ENCODE measurements at places on chromosomes 1 and 21.

DNA sequence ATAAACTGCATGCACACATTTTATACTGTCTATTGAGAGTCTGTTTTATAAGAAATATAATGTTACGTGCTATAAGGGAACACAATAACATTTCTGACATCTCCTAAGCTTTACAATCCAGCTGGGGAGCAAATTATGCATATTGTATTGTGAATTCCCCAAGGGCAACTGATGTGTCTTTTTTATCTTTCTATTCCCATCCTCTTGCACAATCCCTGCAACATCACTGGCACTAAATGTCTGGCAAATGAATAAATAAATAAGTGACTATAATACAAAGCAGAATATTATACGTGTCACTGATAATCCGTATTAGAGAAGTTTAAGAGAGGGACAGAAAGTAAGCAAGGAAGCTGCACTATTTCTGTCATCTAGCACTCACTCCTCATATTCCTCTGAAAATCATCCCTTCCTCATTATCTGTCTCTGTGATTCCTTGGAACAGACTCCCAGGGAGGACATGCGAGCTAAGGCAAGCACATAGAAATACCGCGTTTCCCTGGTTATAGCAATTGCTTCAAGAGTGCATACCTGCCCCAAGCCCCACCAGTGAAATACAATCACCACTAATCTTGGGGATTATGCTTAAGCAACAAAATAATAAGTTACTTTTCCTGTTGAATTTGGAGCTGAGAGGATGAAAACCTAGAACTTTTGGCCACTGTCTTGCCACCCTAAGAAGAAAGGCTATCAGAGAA, 205.4 kb downstream of the SMYD3 start:
- DNase-seq, result no peak

GRCh38 chr1:109272831-109273547, 10.0 kb downstream of the PSRC1 start:
- no peak for DNase-seq

DNA sequence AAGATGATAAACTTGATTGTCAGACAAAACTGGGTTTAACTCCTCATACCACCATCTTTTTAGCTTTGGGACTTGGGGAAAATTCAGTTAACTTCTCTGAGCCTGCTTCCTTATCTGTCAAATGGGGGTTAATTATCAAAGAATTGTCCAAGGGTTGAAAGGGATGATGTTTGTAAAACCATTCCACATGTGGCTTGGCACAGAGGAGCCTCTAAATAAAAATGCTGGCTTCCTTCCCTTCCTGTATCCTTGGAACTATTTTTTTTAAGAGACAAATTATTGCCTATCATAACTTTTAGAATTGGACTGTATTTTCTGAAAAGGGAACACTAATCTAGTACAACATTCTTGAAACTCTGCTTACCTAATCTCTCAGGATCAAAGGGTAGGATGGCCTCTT, 143.4 kb upstream of the USP24 start:
- no peak for DNase-seq

GRCh38 chr1:10160907-10161490, 49.4 kb upstream of the KIF1B start:
- DNase-seq, result no peak

GRCh38 chr1:97378596-97378995, 542.2 kb downstream of the DPYD start:
- no peak for DNase-seq

DNA sequence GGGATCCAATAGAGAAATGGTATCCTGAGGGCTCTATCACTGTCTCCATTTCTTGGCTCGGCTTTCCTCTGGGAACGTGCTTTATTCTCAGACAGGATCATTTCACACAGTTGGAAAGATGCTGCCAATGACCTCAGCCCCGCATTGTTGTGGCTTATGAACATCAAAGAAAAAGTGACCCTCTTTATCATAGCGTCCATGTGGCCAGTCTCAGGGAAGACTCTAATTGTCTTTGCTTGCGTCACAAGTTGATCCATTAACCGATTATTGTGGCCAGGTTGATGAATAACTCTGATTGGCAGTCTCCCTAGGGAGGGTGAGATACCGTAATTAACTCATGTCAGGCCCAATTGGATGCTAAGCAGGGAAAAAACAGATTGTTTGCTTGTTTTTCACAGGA, 10.4 kb upstream of the TMEM9 start:
- no peak for DNase-seq

DNA sequence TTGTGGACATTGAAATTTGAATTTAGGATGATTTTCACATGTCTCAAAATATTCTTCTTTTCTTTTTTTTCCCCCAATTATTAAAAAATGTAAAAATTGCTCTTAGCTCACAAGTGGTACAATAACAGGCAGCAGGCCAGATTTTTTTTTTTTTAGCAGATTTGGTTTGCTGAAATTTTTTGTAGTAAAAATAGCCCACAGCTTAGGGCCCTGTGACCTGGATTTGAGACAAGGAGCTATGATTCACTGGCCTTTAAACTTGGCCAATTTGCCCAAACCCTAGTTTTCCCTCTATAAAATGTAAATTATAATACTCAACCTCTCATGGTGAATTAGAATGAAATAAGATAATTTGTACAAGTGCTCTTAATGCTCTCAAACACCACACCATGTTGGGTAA, 253.8 kb downstream of the DYRK1A start:
- DNase-seq, result no peak

- no peak for DNase-seq
These were observed 102.9 kb downstream of the DYRK1A start for GRCh38 chr21:37469441-37469840.

DNA sequence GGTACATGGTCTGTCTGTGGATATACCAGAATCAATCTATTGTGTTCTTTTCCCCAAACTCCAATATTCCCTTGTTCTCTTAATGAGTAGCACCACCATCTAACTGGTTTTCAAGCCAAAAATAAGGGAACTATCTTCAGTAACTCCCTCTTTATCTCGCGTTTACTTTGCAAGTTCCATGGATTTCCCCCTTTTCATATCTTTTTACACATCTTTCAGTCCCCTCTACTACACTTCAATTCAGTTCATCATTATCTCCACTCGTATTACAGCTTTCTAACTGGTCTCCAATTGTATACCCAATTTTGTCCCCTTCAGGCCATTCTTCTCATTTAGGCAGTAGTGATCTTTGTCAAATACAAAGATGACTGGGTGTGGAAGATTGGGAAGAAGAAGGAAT, 4.1 kb upstream of the TMCO1 start:
- DNase-seq, result no peak

DNA sequence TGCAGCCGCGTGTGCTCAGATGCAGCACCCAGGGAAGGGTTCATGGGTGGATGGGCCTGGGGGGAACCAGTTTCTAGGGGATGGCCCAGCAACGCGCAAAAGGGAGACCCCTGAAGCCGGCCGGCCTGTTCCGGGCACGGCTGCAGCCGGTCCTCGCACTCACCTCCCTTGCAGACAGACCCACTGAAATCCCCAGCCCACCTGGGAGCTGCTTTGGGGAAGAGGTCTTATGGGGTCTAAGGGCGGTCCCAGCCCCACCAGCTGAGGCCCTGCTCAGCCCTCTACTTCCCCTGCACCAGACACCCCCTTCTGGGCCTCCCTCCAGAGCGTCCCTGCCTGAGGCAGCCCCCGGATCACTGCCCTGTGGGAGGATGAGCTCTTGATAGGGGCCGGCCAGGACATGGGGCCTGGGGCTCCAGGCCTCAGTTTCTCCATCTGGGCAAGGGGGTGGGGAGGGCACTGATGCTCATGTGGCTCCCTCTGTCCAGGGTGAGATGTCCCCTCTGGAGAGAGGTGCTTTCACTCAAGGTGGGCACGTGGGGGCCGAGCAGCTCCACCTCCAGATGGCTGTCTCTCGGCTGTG, 20.0 kb upstream of the TTC34 start:
- DNase-seq, result no peak

GRCh38 chr1:89335486-89335885, 28.4 kb upstream of the GBP6 start:
- DNase-seq, result no peak

DNA sequence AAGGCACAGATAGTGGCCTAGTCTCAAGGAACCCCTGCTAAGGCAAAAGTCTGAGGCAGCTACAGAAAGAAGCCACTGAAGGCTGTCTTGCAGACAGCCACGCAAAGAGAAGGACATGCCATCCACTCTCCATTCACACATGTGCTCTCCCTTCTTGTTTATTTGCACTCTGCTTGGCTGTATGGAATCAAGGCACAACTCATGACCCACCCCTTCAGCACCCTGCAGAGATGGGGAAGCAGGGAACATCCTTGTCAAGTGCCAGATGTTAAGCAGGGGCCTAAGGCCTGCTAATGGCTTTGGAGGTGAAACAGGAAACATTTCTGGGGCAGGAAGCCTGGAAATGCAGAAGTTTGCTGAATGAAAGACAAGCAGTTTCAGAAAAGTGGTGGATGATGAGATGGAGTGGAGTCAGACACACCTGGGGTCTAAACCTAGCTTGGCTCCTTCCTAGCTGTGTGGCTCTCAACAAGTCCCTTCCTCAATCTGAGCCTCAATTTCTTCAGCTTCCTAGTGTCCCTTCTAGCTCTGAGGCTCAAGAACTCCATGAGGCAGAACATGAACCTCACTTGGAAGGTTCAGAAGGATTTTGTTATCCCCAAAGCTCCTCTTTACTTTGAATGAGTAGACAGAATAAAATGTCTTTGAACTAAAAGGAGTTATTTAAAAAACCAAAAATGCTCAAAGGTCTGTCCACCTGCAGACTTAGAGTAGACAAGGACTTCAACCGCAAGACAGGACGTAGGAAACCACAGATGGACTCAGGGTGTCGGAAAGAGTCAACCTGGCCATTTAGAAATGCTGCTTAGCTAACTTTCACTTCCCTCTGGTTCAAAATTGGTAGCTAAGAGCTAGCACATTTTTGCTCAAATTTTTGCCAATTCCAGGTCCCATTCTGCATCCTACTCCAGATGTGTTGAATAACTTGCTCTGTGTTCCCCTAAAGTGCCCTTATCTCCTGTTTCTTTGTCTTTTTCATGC, 283.1 kb downstream of the PLPP3 start:
- no peak for DNase-seq

DNA sequence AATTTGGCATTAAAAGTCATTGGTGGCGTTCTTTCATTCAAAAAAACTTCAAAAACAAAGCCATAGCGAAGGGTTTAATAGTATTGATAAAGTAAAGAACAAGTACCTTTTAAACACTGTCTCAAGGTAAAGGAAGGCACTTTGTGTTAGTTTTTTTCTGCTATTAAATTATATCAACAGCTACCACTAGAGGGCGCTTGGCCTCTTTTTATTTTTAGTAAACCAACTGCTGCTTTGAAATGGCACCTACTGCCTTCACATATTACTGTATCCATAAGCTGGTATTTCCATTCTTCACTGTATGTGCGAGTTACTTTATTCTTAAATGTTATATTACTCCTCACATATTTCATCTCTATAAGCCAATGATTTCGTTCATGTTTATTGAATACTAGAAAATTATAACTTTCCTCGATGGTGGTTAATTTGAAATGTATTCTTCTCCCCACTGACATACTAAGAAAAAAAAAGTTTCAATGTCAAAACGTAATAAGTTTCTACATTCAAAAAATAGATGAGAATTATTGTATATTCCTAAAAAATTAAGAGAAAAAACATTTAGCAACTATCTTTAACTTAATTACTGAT, 125.7 kb upstream of the CXADR start:
- DNase-seq, result peak; percentile 56

DNA sequence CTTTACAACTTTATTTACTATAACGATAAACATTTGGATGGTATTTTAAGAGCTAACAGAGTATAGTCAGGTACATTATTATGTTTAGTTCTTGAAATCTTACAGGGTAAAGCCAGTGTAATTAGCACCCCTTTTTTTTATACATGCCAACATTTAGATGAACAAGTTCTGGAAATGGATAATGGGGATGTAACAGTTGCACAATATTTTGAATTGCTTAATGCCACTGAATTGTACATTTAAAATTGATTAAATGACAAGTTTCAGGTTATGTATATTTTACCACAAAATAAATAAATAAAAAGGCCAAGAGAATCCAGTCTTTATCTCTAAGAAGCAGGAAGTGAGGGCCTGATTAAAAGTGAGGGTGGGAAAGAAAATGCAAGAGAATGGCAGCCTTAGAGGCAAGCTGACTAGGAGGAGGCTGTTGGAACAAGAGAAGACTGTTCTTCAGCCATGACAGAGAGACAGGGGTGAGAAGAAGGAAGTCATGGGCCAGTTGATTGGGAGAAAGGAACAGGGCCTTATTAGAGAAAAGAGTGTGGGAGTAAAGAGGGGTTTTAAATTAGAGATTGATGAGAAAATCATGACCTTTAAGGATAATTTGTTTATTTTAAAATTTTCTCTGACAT, 49.9 kb upstream of the TNFSF18 start:
- DNase-seq, result no peak

DNA sequence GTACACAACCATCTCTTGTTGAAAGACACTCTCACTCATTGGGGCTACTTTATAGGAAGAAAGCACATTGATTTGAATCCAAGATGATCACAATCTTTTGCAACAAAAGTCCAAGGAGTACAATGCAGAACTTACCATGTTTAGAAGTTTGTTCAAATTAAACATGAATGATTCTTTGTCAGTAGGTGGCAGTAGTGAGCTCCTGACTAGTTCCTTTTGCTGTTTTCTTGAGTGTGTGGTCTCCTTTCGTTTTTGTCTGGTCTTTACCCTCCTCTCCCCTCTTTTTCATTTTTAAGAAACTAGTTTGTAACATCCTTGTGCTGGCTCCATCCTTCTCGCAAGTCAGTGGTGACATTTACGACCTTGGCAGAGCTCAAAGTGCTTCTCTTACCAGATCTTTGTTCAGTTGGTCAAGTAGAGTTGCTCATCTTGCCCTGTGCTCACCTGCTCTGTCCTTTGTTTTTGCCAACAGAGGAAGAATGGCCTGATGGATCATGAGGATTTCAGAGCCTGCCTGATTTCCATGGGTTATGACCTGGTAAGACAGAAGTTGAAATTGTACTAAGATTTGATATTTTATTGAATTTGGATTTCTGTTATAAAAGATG, 35.7 kb upstream of the MTR start:
- DNase-seq, result peak; percentile 59

GRCh38 chr1:221783936-221784335, 42.0 kb upstream of the DUSP10 start:
- peak; percentile 35 for DNase-seq

GRCh38 chr1:83689921-83690868, 308.7 kb downstream of the TTLL7 start:
- DNase-seq, result no peak

- DNase-seq, result no peak
These were observed 429.4 kb upstream of the TMPRSS15 start for GRCh38 chr21:18832950-18833349.

DNA sequence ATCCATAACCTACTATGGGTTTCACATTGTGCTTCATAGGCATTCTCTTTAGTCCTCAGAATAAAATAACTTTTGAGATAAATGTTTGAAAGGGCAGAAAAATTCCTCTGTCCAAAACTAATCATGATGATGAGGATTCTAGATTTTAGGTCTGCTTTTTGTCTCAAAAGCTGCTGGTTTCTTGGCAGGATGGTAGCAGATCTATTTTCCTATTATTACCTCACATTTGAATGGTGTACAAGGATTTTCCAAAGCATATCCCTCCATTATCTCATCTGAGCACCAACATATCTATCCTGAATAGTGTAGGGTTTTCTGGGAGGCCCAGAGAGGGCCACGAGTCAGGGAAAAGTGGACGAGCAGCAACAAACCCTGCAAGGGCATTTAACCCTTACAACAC, 201.9 kb downstream of the PLPP3 start:
- no peak for DNase-seq

GRCh38 chr1:147600119-147601111, 59.1 kb downstream of the BCL9 start:
- DNase-seq, result no peak

- DNase-seq, result no peak
These were observed 704 bp upstream of the TOMM40L start for GRCh38 chr1:161225178-161225533.

GRCh38 chr1:228748431-228748830, 13.2 kb downstream of the RHOU start:
- DNase-seq, result no peak
